ENCODE measurements at places on chromosomes 11 and 22.

DNA sequence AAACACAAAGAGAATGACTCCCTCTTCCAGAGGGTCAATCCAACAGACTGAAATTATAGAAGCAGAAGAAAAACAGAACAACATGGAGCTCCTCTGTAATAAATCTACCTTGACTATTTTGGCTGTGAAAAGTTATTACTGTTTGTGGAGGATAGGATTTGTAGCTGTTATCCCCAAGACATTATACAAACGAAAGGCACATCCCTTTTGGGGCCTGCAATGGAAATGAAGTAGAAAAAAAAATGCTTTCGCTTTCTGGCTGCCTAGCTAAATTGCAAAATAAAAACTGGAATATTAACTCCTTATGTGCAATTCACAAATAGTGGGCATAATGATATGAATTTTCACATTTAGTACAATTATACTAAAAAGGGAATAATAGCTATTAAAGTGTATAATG is 123.8 kb upstream of the CCDC179 start:
- no peak for DNase-seq

DNA sequence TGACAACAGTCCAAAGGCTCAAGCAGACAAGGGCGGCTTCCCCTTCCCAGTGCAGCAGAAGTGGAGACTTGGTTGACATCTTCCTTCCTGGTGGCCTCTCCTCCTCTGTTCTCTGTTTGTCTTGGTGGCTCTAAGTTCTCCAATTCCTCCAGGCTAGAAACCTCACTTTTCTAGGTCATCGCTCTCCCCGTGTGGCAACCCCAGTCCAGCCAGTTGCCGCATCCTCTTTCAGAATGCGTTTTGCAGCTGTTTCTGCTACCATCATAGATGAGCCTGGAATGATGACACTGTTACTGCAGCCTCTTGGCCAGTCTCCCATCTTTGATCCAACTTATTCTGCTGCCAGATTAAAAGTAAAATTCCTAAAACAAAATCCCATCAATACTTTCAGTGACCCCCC is 201.5 kb downstream of the TRIM29 start:
- DNase-seq: no peak

- DNase-seq: no peak
Measured at GRCh38 chr11:80746300-80746699, 1305.5 kb upstream of the TENM4 start.

DNA sequence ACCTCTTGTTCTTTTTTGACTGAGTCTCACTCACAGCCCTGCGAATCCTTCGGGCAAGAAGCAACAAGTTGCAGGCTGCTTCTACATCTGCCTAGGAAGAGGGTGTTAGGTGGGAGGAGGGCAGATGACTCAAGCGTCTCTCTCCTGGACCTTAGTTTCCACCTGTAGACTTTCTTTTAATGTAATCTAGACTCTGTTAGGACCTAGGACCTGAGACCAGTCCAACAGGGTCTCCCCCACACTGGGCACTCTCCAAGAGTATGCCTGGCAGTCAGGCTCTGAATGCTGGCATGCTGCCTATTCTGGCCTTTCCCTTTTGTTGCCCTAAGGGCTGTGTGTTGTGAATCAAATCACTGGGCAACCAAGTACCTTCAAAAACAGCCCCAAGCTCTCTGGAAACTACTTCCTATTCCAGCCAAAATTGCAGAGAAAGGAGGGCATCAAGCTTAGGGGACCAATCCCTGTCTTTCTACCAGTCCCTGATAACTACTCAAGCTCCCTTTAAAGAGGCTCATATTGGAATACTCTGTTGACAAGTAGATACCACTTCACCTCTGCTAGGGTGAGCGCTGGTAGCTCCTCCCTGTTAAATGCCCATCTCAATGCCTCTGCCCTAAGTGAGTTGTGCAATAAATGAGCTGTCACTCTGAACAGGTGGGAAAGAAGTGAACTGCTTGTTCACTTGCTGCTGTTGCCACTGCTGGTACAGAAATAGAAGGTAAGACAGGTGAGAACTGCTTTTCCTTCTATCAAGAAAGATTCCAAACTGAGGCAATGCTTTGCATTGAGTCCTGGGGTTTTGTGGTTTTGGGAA is at the start of gene BBOX1:
Gene BBOX1 (plus strand): TSS at position 514 of the 814 bp plus-strand sequence. CDS start 14,616 bp downstream, outside the sequence.
- DNase-seq: no peak

DNA sequence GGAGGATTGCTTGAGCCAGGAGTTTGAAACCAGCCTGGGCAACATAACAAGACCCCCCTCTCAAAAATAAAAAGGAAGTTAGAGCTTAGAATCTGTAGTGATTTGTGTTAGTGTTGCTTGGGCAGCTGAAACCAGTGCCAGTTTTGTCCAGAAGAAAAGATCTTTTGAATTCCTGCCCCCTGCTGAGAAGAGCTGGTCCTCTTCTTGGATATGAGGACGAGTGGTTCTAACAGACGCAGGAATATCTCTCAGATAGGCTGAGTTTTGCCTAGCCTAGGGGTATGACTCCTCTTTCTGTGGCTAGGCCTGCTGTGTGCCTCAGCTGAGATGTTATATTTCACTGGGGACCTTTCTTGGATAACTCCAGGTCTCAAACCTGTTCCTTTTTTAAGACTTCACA is 102.8 kb downstream of the STIM1 start:
- DNase-seq: no peak

GRCh38 chr11:126475014-126475991 is 119.8 kb downstream of the ST3GAL4 start:
- DNase-seq: no peak

GRCh38 chr22:29454276-29454675 is 15.9 kb downstream of the RFPL1 start:
- no peak for DNase-seq

- DNase-seq: no peak
Measured at GRCh38 chr11:33521384-33521783, 179.2 kb downstream of the C11orf91 start.

DNA sequence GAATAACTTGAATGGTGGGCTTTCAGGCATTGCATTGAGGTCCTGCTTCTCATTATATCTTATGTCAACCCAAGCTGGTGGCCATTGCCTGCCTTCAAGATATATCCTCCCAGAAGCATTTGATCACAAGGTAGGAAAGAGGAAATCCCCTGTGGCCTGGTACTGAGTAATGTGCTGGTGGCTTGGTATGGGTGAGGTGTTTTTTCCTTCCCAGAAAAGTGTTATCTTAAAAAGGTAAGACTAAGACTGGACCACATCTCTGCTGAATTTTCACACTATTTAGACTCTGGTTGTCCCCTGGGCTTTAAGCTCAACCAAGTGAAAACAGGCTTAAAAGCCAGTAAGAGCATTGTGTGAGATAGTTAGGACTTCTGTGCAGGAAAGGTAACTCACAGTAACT is 3.7 kb downstream of the INSC start:
- no peak for DNase-seq

DNA sequence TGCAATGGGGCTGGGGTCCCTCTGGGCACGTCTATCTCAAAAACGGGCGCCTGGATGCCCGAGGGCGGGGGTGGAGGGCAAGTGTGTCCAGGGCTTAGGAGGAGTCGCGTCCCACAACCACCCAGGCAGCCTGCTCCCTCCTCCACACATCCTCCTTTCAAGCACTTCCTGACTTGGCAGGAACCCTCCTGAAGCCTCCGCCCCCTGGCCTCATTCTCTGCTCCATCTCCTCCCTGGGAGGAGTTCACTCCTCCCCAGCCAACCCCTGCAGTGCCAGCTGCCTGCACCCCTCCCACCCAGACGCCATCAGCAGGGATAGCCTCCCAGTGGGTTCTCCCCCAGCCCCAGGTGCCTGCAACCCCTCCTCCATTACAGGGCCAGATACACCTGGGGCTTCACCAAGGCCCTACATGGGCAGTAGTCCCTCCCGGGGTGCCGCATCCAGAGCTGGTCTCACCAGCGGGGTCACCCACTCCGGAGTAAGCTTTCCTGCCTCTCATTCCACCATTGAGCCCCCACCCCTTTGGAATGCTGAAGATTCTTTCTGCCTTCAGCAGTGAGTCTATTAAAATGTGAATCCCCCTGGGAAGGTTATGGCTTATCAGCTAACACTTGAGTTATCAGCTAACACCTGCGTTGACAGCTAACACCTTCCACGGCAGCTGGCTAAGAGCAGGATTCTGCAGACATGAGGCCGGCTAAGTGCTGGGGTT is 24.4 kb downstream of the RTN4R start:
- DNase-seq: peak; percentile 24

GRCh38 chr11:27902981-27903624 is 202.8 kb upstream of the BDNF start:
- DNase-seq: no peak

- DNase-seq: no peak
Measured at GRCh38 chr22:36281781-36282327, 28.9 kb downstream of the APOL1 start.

GRCh38 chr11:8040261-8040920 is 40.6 kb upstream of the TUB start:
- no peak for DNase-seq

DNA sequence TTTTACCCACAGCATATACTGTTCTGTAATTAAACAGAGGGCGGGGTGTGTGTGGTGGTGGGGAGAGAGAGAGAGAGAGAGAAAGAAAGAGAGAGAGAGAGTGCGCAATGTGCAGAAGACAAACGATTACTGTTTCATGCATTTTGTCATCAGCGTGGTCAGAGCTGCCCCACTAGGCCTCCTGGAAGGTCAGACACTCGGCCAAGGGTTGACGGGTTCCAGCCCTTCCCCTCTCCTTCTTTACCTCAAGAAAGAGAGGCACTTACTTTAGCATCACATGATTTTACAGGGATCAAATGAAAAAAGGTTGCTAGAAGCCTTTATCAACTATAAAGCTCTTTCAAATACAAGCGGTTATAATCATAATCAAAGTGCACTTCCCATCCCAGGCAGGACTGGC is 269.2 kb upstream of the SORL1-AS1 start:
- DNase-seq: no peak

DNA sequence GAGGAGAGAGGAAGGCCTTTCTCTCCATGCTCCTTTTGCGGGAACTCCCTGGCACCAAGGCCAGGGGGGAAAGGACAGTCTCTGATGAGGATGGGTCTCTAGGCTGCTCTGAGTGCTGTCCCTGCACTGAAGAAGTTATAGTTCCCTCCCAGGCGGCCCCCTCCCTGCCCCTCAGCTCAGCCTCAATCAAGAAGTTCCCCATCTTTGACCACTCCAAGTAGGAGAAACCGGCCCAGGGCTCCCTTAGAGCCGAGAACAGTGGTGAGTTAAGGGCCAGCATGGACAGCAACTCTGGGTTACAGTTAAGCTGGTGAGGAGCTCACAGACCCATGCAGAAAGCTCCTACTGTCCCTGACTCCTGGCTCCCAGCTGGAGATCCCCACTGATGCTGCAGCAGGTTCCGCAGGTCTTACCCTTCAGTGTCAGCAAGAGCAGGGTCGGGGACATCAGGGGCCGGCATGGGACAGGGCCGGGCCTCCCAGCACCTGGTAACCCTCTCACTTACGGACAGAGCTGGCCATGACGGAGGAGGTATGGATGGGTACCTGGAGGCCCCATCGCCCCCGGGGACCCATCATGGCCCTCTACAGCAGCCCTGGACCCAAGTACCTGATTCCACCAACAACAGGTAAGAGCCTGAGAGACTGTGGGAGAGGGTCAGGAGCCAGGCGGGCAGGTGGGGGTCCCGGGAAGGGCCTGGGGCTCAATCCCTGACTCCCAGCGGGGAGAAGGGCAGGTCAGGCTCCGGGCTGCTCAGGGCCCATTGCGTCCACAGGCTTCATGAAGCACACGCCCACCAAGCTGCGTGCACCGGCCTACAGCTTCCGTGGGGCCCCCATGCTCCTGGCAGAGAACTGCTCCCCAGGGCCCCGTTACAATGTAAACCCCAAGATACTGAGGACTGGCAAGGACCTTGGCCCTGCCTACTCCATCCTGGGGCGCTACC is 4.2 kb downstream of the SCGB1C1 start:
- no peak for DNase-seq
